ENCODE measurements at places on chromosomes 2 and 18. TPM values are rescaled to one million over a fixed set of nuclear protein-coding genes. Genes with fewer than 3 reads are reported as not detected.

DNA sequence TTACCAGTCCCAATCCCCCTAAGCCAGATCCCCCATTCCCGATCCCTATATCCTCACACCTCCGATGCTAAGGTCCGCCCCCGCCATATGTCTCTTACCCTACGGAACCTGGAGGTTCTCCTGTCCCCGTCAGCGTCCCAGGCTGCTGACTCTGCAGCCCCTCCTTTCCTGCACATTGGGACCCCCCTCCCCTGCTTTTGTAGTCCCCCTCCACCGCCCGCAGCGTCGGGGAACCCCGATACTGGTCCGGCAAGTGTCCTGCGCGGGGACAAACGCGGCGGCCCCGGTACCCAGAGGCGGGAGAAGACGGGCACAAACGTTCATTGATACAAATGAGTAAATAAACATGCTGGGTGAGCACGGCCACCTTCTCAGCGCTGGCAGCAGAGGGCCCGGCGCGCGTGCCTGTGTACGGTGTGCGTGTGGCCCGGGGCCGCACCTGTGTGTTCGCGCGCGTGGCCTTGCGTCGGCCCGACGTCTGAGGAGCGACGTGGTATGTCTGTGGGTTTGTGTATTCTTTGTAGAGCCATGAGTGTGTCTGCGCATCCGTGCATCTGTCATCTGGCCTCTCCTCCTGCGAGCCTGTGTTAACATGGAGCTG lies 2.0 kb upstream of the CYP26B1 start:
- DNase-seq = no peak

GRCh38 chr2:15069149-15069548 lies 436.6 kb downstream of the LRATD1 start:
- DNase-seq = no peak

- DNase-seq = no peak
Observed at GRCh38 chr2:14185906-14186305, 446.6 kb upstream of the LRATD1 start.

- DNase-seq = no peak
Observed at GRCh38 chr18:36728345-36728744, 100.5 kb downstream of the TPGS2 start.

DNA sequence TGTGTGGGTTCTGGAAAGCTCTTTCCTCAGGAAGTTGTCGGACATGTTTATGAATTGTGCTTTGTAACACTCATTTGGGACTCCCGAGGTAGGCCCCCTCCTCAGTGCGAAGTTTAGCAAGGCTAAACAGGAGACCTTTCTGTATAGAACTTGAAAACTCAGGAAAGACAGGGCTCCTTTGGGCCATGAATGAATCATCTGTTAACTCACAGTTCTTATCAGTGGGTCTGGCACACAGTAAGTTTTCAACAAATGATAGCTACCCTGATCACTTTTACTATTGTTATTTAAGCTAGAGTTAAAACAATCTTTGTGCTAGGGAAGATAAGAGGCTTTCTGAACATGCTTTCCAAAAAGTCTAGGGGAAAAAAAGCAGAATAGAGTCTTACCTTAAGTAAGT lies 430.5 kb upstream of the ETAA1 start:
- DNase-seq = no peak

DNA sequence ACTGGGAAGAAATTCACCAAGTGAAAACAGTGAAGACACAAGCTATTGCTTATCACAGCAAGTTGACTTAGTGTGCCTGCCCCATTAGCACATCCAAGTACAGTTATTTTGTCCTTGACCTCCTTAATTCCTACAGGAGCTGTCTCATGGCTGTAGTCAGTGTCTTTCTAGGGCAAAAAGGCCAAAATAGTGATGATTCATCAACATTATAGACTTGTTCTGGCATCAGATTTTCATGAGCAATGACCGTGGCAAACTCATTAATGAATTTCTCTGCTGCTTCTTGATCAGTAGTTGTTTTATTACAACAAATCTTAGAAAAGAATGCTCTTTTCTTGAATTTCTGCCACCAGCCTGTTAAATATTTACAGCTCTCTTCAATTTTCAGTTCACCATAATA lies 1169.3 kb upstream of the DDX18 start:
- DNase-seq = no peak

DNA sequence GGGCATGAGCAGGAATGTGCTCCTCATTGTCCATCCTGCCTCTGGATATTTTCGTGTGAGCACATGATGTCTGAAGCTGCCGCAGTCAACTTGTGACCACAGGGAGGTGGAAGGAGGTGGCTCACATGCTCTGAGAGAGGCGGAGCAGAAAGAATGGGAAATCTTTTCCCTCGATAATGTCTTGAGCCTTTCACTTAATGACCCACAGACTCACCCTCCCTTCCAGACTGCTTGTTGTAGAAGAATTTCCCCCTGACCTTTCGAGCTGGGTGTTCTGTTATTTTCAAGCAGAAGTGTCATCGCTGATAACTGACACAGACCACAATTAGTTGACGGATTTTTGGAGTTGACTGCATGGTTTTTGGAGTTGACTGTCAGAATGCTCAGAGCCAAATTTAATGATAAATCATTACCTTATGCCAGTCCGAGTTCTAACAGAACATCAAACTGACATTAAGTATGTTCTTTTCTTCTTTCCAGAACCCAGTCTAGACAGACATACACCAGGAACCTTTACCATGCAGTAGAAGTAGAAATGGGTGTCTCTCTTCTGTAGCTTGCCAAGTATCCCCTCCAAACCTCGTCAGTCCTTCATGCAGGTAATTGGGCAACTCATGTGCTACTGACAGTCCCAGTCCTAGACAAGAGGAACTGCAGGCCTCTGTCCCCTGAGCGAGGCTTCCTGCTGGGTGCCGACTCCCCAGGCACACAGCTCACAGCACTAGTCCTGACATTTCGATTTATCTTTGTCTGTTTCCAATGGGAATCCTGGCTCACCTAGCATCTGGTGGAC lies 29.4 kb upstream of the RTTN start:
- no peak for DNase-seq

GRCh38 chr2:240618776-240619175 lies 6.5 kb upstream of the GPR35 start:
- DNase-seq = no peak

- DNase-seq = no peak
Observed at GRCh38 chr2:17327649-17328048, 190.6 kb downstream of the RAD51AP2 start.

DNA sequence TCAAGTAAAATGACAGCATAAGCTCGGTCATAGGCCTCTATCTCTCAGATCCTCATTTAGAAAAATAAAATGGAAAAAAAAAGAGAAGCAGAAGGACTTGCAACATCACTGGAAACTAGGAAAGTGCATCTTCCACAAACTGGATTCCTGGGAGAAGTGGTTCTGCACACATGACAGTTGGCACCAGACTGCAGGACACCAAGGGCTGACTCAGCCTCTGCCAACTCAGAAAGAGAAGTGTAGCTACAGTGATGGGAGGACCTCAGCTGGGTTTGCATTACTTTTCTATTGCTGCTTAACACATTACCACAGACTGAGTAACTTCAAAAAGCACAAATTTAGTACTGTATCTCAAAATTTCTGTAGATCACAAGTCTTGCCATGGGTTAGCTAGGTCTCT lies 409.5 kb upstream of the GCFC2 start:
- DNase-seq = no peak

DNA sequence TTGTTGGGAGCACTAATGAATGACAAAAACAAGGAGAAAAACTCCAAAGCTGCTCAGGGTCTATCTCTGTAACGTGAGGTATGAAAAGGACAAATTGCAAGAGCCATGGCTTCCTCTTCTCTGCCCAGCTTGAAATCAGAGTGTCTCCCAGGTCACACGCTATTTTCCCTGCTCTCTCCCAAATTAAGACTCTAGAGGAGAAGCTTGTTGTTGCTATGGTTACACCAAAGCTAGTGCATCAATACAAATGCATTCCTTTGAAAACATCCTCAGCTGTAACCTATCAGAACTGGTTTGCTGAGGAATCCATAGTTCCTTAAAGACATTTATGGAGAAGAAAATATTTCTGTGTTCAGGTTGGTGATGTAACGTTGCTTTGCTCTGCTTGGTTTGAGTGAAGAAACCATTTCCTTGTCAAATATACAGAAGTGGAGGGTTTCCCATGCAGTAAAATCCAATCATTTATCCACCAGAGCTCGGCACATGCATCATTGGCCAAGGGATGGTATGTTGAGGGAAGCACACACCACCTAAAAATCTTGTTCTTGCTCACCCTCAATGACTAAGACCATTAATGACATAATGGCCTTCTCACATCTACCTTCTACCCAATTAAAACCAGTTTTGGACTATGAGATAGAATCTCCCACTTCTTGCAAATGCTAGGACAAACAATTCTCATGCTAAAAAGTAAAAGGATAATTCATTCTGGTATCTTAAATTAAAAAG lies 2135.6 kb upstream of the CELF4 start:
- no peak for DNase-seq

GRCh38 chr2:160752475-160753330 lies 259.1 kb upstream of the RBMS1 start:
- no peak for DNase-seq

GRCh38 chr2:15241201-15241600 lies 319.9 kb downstream of the NBAS start:
- no peak for DNase-seq

DNA sequence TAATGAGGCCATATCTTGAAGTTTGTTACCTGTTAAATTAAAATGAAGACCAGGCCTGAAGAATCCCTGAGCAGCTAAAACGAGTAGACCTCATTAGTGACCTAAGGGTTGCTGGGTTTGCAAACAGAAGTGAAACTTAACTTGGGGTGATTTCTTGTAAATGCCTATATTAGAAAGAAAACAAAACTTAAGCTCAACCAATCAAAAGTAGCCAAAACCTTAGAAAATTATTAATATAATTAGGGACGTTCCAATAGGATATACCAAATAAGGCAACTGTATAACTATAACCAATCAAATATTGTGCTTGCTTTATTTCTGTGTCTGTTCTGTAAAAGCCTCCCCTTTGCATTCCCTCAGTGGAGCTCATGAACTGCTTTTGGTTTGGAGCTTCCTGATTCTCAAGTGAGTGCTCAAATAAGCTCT lies 137.9 kb upstream of the VRK2 start:
- DNase-seq = no peak

DNA sequence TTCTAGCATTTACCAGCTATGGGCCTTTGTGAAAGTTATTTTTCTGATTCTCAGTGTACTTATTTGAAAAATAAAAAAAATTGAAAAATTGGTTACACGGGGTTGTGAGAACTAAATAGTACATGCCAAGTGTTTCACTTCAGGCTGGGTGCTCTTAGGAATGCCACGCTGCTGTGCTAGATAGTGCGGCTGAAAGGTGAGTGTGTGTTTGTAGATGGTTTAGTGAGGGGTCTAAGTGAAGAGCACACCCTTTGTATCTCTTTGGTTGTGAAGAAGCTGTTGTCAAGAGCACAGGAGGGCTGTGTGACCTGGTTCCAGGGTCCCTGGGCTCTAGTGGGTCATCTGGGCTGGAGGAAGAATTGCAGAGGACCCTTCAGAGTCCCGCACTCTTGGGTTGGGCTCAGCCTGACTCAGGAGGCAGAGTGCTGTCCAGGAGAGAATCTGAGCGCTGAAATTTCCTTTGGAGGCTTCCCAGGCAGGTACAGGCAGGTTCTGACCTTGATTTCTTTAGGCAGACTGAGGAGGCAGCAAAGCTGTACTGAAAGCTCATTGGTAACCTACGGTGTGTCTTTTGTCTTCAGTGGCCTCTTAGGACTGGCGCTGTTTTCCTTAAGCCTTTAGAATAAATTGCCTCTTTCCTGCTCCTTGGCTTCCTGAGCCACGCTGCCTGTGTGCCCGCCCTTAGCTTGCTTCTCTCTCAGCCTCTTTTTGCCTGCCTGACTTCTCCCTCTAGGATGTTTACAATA lies 44.4 kb downstream of the MAP4K4 start:
- no peak for DNase-seq

GRCh38 chr18:49756135-49756534 lies 57.2 kb downstream of the ACAA2 start:
- no peak for DNase-seq

DNA sequence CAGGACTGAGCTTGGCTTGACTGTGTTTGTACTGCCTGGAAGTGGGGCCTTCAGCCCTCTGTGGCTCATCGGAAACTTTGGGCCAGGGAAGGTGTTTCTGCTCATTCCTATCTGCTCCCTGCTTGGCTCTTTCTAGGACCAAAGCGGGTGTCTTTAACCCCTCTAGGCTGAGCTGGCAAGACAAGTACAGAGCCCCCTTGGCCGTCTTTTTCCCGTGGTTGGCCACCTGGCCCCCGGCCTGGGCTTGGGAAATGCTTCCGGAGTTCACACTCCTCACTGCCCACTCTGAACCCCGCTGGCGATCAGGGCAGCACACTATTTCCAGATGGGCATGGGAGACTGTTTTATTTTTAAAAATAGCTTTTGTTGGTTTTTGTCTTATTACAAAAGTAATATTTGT lies 243.0 kb downstream of the DYSF start:
- DNase-seq = no peak

DNA sequence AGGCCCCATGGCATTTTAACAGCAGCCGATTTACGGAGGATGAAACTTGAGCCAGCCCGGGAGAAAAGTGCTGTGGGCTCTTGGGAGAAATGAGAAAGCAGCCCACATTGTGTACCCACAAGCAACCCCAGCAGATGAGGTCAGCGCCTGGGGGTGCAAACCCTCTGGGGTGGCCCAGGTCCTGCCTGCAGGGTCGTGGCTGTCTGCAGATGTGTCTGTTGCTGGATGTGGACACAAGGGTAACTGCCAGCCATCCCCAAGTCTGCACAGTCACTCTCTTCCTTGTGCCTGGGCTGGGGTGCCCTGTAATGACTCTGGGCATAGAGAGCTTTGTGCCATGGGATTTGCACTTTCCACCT lies 170.8 kb downstream of the PRKCE start:
- DNase-seq = no peak

- no peak for DNase-seq
Observed at GRCh38 chr2:127398239-127398590, 10.4 kb upstream of the MAP3K2 start.

GRCh38 chr2:29802986-29803385 lies 118.4 kb downstream of the ALK start:
- no peak for DNase-seq

DNA sequence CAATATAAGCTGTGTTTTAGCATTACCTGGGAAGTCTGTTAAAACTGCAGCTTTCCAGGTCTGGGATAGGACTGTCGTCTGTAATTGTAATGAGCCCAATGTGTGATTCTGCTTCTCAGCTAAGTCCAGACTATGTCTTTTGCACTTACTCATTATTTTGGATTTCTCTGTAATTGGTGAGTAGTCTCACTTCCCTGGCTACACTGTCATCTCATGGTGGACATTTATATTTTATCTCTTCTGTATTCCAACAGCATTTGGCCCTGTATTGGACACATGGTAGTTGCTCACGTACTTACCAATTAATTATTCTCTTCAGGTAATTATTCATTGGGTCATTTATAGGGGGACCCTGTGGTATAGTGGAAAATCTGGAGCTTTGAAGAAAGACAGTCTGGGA lies 28.0 kb downstream of the LHCGR start:
- DNase-seq = no peak

The CACNB4 gene
- total RNA-seq = 0.37 TPM

The PSMA8 gene
- total RNA-seq = 0.52 TPM

The CTAGE1 gene
- total RNA-seq = not detected

The CABLES1 gene
- total RNA-seq = not detected

The ADAM23 gene
- 16.4 TPM for total RNA-seq

The KCNG2 gene
- total RNA-seq = not detected

The ROCK1 gene
- total RNA-seq = 109 TPM

The MROH2A gene
- not detected for total RNA-seq

The LIMS3 gene
- total RNA-seq = 1.3 TPM

The FEV gene
- not detected for total RNA-seq

The SPTBN1 gene
- total RNA-seq = 195 TPM
